ENCODE measurements at places on chromosomes 13 and 19. TPM values are rescaled to one million over a fixed set of nuclear protein-coding genes. Genes with fewer than 3 reads are reported as not detected.

DNA sequence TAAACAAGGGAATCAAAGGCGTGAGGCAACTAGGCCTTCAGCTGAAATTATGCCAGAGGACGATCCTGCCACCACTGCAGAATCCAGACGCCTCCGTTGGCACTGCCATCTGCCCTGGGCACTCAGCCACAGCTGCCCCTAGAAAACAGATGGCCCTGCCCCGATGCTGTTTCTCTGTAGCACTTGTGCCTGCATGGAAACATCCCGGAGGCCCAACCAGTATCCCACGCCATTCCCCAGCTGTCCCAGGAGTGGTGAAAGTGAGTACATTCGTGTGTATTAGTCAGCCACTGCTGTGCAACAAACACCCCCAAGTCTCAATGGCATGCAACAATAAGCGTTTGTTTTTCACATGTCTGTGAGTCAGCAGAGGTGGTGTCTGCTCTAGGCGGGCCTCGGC, 8.9 kb upstream of the CRTC1 start:
- H3K27me3 ChIP-seq, result no peaks in the 10 kb centered on the region
- H3K4me1 ChIP-seq, result peaks cover 21% of the 10 kb centered on the region
- H3K36me3 ChIP-seq, result peaks cover 2% of the 10 kb centered on the region
- H3K27ac ChIP-seq, result no peak overlapping the region
- H3K4me3 ChIP-seq, result no peak overlapping the region
- DNase-seq, result no peak

CDC42EP5 gene
- total RNA-seq, result 0.38 TPM

ATP1A3 gene
- 0.56 TPM for total RNA-seq

DNA sequence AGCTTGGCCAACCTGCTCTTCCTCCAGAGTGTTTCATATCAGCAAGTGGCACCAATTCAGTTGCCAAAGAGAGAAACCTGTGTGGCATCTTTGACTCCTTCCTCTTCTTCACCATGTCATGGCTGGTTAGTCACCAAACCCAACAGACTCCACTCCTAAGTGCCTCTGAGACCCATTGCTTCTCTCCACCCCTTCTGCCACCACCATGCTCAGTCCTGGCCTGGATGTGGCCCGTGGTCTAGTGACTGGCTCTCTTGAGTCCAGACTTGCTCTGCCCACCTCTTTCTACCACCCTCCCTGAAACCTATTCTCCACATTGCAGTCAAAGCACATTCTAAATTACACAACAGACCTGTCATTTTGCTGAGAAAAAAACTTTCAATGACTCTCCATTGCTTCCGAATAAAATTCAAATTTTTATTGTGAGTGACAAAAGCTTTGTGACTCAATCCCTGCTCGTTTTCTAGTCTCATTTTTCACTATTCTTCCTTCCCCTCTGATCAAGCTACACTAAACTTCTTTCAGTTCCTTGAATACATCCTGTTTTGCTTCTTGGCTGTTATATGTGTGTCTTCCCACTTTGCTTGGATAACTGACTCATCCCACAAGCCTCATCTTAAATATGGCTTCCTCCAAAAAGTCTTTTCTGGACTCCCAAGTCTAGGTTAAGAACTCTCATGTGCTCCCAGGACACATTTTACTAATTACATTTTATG, 12.0 kb upstream of the TNFSF11 start:
- H3K4me1 ChIP-seq, result no peaks in the 10 kb centered on the region
- H3K27ac ChIP-seq, result no peak overlapping the region
- no peaks in the 10 kb centered on the region for H3K36me3 ChIP-seq

DNA sequence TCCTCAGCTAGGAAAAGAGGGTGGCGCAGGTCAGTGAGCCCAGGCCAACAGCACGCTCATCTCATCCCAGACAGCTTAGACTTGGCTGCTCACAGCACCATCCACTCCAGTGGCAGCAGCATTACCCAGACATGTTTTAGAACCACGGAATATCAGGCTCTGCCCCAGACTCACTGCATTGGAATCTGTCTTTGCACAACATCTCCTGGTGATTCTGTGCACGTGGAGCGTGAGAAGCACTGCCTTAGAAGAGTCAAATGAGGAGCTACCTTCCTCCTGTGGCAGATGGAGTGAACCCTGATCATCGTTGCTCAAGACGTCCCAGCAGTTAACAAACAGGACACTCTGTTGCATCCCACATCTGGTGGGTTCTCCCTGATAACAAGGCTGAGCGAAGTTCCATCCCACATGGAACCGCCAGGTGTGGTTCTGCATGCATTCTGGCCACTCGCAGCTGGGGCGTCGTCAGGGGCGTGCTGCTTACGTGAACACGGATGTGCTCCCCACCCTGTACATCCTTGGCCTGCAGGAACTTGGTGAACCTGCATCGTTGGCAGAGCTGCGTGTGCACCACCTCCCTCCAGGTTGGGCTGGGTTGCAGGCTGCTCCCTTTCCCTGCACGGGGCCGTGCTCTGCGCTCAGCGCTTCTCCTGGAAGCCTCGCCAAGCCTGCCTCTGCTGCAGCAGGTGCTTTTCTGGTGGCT, 25.2 kb upstream of the ATP11A start:
- H3K27ac ChIP-seq, result no peak overlapping the region
- no peak overlapping the region for H3K4me3 ChIP-seq
- peaks cover 22% of the 10 kb centered on the region for H3K27me3 ChIP-seq
- DNase-seq, result no peak

Data from K562 (cell line).